ENCODE measurements at places on chromosomes 3 and 15. TPM values are rescaled to one million over a fixed set of nuclear protein-coding genes. Genes with fewer than 3 reads are reported as not detected.

ALG1L2 gene
- 1.7 TPM for polyA plus RNA-seq

LRRC49 gene
- polyA plus RNA-seq: 16.4 TPM

ASB14 gene
- 1.2 TPM for polyA plus RNA-seq

CCDC9B gene
- 5.6 TPM for polyA plus RNA-seq

HRG gene
- polyA plus RNA-seq: 0.89 TPM

LDHAL6B gene
- 0.32 TPM for polyA plus RNA-seq

SPATA12 gene
- polyA plus RNA-seq: not detected

TRPC1 gene
- 13.1 TPM for polyA plus RNA-seq

GOLGA8G gene
- polyA plus RNA-seq: 0.14 TPM

GRCh38 chr3:9402410-9403228 lies 5.2 kb downstream of the SETD5 start:
- DNase-seq: no peak

GRCh38 chr3:54897028-54897711 lies 30.7 kb downstream of the LRTM1 start:
- DNase-seq: no peak

- no peak for DNase-seq
These were observed 48.2 kb downstream of the PRKCI start for GRCh38 chr3:170270282-170270881.

DNA sequence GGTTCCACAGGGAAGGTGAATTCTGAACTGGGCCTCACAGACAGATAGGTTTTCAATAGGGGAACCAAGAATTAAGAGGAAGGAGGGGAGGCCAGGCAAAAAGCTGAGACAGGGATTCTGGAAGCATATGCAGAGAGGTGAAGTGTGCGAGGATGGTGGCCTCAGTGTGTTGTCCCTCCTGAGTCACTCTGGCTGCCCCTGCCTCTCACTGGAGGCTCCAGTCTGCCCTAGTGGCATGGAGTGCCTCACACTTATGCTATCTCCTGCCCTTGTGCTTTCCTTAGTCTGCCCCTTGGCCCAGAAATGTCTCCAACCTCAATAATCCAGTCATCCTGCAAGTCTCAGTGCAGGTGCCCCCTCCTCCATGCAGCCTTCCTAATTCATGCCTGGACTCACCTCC lies 32.2 kb upstream of the RBP1 start:
- no peak for DNase-seq

DNA sequence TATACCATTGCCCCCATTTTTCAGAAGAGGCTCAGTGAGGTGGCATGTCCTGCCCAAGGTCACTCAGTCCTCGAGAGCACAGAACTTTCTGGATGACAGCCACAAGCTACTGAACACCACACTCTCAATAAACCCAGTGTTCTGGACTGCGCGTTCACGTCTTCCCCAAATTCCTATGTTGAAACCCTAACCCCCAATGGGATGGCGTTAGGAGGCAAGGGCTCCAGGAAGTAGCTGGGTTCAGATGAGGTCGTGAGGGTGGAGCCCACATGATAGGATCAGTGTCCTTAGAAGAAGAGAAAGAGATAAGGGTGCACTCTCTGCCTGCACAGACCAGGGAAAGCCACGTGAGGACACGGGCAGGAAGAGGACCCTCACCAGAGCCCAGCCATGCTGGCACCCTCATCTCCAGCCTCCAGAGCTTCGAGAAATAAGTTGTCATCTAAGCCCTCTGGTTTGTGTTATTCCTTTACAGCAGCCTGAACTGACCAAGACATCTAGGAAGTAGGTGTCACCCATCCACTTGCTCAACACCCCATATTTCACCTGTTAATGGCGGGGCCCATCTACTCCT lies 324.0 kb downstream of the UACA start:
- no peak for DNase-seq

DNA sequence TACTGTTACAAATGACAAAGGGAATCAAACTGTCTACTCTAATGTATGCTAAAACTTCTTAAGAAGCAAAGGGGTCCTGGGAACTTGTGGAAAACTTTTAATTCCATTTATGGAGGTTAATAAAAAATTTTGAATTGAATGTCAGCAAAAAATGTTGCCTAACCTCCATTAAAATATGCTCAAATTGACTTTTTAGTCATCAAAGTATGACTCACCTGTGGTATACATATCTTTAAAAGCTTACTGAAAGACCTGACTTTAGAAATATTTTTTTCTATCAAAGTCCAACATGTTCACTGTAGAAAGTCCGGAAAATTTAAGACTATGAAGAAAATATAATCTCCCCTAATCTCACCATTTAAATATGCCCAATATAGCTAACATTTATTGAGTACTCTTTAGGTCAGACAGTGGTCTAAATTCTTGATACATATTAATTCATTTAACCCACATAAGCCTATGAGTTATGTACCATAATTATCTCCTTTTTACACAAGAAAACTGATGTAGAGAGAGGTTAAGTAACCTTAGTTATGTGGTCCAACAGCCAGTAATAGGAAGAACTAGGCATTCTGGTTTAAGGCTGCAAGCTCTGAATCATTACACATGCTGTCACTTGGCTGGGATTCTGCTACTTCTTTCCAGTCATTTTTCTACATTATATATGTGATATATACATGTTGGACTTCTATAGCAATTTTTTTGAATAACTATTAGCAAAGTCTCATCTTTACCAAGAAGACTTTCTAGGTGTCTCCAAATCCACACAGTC lies 83.6 kb downstream of the PDZRN3 start:
- DNase-seq: no peak

DNA sequence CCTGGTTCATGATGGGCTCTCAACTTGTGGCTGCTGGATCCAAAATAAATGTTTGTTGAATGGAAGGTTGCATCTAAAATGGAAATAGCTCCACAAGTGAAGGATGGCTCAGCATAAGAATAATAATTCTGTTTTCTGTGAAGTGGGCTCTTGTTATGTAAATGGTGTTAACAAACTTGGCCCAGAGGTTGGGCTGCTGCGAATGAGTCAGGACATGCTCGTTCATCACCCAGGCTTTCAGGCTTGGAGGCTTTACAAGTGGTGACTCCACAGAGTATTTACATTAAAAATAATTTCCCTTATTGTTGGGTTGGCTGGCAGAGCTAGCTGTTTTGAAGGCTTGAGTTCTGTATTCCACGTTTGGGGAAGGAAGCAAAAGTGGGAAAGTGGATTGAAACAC lies 60.5 kb downstream of the ITGB5 start:
- no peak for DNase-seq

DNA sequence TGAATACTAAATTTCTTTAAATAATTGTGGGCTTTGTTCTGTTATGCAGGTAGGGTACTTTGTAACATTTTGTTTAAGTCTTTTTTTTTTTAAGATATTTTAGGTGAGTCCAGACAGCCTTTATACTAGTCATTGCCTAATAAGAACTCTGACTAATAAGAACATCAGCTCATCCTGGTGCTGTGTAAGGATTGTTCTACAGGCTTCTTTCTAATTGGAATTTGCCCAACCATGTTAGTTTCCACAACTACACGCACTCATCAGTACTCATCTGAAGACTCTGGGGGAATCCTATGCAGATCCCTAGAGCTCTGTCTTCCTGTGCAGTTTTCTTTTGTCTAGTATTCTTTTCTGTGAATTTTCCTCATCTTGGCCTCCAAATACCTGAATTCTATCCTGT lies 741.8 kb downstream of the IGSF11 start:
- DNase-seq: no peak

DNA sequence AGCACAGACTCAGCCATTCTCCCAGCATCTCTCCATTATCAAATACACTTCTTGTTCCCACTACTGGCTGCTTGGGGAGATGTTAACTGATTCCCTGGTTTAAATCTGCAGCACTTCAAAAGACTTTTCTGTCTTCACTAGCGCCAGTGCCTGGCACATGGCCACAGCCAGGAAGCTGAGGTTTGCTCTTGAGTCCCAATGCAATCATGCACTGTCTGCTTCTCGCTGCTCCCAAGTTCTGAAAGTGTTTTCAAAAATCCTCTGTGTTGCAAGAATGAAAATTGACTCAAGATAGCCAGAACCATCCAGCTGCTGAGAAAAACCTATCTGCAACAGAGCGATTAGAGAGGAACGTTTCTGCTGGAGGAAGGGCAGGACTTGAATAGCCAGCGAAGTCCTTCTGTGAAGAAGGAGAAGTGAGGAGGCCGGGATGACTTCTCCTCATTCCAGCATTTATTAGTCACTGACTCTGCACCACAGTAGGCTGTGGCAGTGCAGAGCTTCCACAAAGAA lies 358.4 kb upstream of the NR2F2 start:
- DNase-seq: no peak

GRCh38 chr15:71559098-71559497 lies 251.3 kb upstream of the NR2E3 start:
- no peak for DNase-seq

DNA sequence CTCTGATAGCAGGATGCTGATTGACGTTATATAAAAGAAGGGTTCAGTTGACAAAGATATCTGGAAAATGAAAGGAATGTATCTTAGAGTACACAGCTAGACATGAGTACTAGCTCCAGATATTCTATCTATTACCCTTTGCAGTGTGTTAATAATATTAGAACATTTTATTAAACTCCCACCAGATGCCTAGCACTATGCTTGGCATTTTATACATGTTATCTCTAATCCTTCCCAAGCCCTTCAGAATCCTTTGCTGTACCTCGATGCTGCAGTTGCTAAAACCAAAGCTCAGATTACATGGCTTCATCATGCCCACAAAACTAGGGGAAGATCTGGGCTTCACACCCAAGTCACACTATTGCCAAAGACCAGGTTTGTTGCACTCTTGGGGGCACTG lies 350.1 kb upstream of the AZI2 start:
- no peak for DNase-seq

DNA sequence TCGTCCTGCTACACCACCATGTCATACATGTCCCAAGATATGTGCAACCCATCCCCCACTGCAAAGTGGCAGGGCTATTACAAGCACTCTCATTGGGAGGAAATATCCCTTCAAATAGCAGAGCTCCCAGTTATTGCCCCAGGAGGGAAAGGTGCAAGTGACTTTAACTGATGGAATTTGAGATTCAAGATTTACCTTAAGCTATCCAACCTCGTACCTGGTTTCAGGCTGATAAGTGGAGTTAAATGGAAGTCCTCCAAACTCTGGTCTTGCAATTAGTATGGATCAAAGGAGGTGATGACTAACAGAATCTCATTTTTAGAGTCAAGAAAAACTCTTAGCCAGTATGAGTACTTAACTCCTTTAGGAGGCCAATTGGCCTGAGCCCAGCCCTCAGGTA lies 2.1 kb downstream of the SLCO2A1 start:
- no peak for DNase-seq

- no peak for DNase-seq
These were observed 9.0 kb upstream of the TMEM41A start for GRCh38 chr3:185507883-185508282.

DNA sequence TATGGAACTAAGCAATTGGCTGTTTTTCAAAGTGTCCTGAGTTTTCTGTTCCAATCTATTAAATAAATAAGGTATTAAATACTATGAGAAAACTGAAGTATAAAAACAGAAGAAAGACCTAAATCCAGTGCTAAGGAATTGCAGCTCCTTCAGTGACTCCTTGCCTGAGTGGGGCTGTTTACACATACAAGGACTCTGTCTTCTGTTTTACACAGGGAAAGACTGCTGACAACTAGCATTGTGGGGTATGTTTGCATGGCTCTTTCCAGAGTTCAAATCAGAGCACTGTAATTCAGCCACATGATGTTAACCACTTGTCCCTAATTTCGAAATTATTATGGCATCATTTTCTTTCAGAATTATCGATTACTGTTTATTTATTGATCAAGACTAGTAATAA lies 31.3 kb upstream of the MEIS2 start:
- DNase-seq: no peak

GRCh38 chr15:80026310-80026709 lies 33.2 kb upstream of the ZFAND6 start:
- no peak for DNase-seq

DNA sequence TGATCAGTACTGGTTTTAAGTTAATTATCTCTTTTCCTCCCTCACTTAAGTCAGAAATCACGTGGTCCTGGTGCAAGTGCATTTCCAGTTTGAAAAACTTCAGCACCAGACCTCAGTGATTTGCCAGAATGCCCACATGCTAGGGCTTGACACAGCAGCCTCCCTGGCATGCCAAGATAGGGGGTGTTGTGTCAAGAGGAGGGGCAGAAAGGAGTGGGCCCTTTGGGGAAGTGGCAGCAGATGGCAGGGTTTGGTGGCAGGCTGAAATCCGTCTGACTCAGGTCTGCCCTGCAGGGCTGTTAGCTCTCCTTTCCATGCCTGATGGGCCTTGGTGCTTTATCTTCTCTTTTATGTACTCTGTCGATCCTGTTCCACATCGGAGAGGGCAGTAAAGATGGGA lies 23.4 kb downstream of the PXK start:
- no peak for DNase-seq

DNA sequence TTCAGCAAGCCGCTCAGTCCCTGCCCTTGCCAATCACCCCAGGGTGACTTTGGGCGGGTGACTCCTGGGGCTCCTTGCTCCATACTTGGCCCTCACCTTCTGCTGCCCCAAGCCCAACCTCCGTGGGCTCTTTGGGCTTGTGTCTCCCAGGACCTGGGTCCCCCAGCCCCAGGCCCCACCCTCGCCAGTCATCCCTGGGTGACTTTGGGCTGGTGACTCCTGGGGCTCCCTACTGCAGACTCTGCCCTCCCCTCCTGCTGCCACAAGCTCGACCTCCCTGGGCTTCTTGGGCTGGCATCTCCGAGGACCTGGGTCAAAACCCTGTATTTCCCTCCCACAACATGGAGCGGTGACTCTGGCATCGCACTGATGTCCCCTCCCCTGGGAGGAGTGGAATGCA lies 151.5 kb downstream of the GOLGA6L4 start:
- no peak for DNase-seq

- DNase-seq: no peak
These were observed 129.3 kb upstream of the UBE2E2 start for GRCh38 chr3:23073724-23074305.

DNA sequence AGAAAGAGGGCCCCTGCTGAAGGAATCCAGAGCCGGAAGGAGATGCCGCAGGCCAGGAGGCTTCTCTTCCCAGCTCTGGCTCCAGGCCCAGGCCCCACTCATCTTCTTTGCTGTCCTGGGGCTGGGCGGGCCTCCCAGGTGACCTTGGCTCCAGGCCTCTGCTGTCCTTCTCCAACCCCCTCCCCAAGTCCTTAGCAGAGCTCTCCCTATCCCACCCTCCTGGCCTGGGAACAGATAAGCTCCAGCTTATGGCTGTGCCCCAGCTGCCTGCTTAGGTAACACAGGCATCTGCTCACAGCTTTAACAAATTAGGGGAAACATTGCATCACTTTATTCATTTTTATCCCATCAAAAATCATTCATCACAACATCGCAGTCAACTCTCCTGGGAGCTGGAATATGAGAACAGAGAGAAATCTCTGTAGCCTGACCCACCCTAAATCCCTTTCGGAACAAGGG lies 86.9 kb downstream of the SEMA5B start:
- DNase-seq: no peak

DNA sequence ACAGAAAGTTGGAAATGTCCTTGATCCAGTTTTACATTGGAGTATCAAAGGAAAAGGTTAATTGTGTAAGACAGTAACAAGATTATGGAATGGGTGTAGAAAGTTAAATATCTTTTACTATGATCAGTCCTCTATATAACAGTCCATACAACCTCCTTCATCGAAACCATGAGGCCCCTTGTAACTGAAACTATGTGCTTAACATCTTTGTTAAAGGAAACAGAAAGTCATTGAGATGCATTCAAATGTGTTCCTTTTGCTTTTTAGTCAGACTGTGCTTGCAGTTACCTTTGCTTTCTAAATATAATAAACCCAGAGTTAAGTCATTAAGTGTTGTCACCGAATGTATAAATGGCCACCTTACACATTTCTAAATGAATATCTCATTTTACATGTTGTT lies 1298.5 kb downstream of the ROBO2 start:
- no peak for DNase-seq

GRCh38 chr3:171678971-171679492 lies 131.3 kb downstream of the PLD1 start:
- no peak for DNase-seq
